ENCODE measurements at places on chromosomes 1 and 21.

DNA sequence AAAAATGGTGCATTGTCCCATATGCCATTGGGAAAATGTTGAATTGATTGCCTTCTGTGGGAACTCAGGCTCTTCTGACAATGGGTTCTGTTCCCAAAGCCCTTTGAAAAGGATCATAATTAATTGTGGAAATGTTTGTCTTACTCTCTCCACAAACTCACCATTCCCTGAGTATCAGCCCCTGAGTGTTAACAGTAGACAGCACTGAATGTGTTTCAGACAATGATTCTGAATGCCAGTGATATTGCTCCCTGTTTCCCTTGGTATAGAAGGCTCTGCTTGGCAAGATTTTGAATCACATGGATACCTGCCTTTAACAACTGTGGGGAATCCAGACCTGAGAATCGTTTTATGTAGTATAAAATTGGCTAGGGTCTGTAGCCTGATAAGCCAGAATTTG, 1096.8 kb downstream of the ADGRL2 start:
- DNase-seq = no peak

DNA sequence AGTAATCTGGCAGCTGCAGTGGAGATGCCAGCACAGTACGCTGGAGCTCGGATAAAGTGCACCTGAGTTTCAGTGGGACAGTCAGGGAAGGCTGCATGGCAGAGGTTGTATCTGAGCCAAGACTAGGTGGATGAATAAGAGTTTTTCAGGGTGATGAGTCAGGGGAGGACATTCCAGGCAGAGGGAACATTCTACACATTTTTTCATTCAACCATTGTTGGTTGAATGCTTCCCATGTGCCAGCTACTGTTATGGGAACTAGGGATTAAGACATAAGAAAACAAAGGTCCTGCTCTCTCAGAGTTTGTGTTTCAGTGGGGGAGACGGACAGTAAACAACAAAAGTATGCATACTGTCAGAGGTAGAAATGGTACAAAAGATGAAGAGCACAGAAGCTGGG, 5.2 kb downstream of the LEPR start:
- no peak for DNase-seq

DNA sequence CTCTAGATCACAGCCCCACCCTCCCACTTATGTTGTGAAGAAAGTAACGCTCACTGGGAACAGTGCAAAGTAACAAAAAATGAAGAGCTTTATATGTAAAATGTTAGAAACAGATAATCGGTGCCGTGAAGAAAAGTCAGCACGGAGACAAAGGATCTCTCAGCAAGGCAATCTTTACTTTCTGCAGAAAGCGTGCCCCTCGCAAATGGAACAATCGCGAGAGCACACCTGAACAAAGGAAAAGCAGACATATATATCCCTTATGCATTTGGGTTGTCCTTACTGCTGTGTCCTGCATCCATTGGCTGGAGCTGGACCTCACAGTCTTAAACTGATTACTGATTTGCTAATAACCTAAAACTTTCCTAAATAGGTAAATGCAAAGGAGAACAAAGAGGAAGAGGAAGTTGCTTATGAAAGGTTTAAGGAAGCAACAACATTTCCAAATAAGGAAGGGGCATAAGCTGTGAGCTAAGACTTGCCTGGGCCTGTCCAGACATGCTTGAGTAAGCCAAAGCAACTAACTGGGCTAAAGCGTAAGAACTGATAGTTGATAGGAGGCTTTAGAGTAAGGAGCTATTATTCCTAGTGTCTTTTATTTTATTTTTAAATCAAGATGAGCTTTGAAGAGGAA, 89.7 kb downstream of the GTF2B start:
- DNase-seq = no peak

- DNase-seq = no peak
Measured at GRCh38 chr1:117795792-117796191, 133.6 kb downstream of the GDAP2 start.

- no peak for DNase-seq
Measured at GRCh38 chr1:162629651-162630050, 2.6 kb upstream of the DDR2 start.

GRCh38 chr1:161905269-161905884, 118.3 kb downstream of the OLFML2B start:
- no peak for DNase-seq

DNA sequence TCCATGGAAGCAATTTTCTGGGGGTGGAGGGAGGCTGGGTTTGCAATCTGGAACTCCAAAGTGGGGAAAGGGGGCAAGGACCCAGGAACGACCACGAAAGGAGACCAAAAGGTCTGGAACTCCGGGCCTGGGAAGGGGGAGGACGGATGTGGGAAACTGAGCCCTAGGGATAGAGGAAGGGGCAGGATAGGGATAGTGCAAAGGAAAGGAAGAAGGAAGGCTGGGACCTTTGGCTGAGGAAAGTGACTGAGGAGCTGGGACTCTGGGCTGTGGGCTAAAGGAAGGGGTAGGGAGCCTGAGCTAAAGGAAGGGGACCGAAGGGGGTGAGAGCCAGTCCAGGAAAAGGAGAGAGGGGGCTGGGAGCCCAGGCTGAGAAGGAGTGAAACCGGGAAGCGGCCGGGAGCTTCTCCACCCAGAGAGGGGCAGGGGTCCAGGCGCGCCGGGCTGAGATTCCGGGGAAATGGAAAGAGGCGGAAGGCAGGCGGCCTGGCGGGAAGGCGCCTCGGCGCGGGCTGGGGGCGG, 395 bp downstream of the SLC9A1 start:
- DNase-seq = no peak

DNA sequence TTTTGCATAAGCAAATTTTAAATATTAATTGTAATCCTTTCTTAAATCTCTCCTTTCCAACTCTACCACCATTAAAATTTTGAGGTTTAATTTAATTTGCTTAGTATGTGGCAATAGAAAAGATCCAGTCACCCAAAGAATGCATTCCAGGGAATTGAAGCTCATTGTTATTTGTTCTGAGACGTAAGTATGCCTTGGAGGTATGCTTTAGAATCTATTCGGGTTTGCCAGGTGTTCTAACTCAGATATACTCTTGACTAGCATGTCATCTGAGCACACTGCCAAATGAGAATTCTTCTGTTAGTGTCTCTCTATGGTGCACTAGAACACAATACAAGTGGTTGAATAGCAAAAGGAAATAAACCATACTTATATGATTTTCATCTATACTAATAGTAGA, 813.6 kb upstream of the ADGRL2 start:
- DNase-seq = no peak

DNA sequence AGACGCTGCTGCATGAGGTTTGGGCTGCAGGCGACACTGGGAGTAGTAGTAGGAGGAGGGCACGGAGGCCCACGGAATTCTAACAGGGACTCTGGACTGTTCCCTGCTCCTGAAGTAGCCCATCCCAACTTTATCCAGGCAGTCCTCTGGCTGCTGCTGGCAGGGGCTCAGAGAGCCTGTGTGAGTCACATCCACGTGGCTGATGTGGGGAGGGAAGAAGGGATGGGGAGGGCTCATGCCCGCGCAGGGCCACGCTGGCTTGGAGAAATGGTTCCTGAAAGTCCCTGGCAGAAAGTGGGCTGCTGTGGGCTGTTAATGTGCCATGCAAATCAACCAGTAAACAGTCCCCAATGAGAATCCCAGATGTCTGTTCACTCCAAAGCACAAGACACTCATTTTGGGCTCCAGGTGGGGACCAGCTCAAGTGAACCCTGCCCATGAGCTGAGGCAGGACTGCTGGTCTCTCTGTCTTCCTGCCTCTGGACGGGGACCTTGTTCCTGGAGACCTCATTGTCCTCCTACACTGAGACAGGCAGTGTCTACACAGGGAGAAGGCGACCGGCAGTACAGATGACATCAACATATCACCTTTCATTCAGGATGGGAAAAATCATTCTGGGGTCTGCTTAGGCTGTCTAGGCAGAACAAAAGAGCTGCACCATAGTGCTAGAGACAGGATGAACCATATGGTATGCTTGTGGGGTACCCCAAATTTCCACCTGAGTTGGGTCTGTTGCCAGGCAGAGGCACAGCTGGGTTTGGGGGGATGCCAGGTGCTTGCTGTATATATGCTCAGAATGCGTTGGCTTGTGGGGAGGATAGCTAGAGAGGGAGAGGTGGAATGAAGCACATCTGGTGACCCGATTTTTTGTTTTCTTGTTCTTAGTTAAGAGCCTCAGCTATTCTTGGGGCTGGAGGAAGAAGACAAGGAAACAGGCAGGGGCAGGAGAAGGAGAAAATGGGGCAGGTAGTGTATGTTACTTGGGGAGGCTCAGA, 57.9 kb upstream of the FMOD start:
- no peak for DNase-seq
